ENCODE measurements at places on chromosomes 13 and 19. TPM values are rescaled to one million over a fixed set of nuclear protein-coding genes. Genes with fewer than 3 reads are reported as not detected.

- no peak for DNase-seq
Observed at GRCh38 chr13:37187621-37188020, 82.2 kb upstream of the CSNK1A1L start.

Gene ZSCAN4
- total RNA-seq = not detected

- DNase-seq = no peak
Observed at GRCh38 chr13:24176351-24177101, 16.0 kb downstream of the SPATA13 start.

Gene SIAH3
- total RNA-seq = not detected

Gene ENOX1
- total RNA-seq = 0.68 TPM

DNA sequence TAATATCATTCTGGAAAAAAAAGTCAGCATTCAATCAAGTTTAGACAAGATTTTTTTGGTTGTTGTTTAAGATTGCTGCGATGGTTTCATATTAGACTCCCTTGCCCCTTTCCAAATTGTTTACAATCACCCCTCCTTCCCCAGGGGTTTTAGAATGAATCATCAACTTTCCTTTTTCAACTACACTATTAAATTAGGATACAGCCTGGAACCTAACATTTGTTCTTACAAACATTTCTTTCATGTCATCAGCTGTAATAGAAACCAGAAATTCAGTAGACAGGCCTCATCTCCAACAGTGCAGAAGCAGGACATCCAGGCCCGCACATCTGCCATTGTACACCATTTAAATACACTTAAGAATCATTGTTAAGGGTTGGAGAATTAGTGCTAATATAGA is 44.4 kb upstream of the WDFY2 start:
- DNase-seq = no peak

DNA sequence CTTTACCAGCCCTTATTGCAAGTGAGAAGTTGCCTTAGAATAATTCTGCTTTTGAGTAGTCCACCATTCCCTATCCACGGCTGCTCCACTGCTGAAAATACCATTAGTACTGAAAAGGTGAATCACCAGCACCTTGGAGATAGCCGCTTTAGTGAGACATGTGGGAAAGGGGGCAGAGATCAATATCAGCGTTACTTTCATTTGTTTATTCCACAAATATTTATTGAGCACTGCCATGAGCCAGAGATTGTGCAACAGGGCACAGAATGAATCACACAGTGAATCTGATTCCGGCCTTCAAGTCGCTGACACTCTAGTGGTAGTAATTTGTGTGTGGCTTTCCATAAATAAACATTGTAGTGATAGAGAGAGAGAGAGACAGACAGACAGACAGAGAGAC is 31.5 kb upstream of the MYO16 start:
- DNase-seq = no peak

GRCh38 chr13:100535426-100536135 is 53.0 kb downstream of the GGACT start:
- DNase-seq = no peak

Gene BCAM
- total RNA-seq = 7.1 TPM

- DNase-seq = no peak
Observed at GRCh38 chr13:44198826-44199225, 174.8 kb upstream of the SERP2 start.

DNA sequence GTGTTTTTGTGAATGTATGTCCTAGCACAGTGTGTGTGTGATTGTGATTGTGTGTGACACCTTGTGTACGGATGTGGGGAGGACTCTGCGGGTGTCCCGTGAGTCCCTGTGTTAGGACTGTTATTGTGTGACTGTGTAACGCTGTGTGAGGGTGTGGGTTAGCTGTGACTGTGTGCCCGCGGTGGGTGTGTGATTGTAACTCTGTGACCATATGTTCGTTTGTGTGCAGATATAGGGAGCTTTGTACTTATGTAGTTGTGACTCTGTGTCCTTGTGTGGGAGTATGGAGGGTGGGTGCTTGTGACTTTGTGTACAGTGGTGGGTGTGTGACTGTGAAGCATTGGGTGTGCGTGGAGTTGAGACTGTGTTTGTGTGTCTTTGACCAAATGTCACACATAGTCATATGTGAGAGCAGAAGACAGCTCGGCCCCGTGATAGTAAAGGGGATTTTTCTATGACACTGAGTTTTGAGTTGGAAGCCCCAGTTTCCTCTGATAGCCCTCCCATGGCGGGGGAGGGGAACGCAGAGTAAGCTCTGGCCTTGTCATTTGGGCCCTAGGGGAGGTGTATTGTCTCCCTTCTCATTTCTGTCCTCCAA is 949 bp upstream of the ZNF260 start:
- peak; percentile 48 for DNase-seq

DNA sequence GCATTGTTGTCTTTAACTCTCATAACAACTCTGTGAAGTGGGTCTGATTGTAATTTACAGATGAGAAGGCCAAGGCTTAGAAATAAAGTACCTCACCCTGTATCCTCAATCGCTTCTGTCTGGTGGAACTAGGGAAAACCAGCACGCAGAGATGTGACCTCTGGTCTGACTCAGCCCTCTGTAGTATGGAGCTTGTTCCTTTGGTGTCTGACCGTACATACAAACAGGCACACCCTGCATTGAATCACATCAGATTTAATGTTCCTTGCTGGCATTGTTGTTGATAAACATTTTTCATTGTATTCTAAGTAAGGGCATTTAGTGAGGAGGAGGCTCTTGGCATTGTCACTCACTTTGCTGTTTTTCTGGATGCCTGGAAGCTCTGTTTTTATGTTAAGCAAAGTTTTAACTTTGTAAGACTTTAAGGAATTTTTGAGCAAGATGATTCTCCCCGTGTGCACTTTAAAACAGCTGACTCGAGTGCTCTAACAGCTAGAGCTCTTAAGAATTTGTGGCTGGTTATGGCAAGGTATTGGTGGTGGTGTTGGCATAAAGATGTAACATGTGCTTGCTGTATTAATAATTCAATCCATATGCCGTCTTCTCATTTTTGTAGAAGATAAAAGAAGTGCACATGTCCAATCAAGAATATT is 89.0 kb upstream of the SPATA13 start:
- DNase-seq = no peak

DNA sequence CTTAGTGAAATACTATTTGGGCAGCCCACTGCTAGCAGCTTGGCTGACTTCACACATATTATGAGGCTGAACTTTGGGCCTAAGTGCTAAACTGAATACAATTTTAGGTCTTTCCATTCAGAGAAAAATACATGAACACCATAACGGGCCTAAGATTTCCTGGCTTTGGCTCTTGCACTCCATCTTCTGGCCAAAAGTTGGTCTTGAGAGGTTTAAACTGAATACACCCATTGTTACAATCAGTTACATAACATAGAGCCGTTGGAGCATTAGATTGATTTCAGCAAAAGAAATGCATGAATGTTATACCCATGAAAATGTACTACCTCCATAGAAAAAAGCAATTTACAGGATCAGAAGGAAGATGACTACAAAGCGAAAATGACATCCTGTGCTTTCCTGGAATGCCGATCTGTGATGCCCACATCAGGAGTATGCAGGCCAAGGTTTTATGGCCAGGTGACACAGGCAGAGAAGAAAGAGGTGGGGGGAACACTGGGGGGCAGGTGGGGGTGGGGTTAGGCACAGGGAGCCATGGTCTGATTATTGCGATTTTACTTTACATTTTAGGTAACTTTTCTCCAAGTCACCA is 11.1 kb upstream of the SHISA2 start:
- peak; percentile 73 for DNase-seq

Gene EXOC3L2
- total RNA-seq = not detected

- DNase-seq = peak; percentile 97
Observed at GRCh38 chr19:3275583-3276340, 51.3 kb downstream of the CELF5 start.

Gene COMP
- not detected for total RNA-seq

DNA sequence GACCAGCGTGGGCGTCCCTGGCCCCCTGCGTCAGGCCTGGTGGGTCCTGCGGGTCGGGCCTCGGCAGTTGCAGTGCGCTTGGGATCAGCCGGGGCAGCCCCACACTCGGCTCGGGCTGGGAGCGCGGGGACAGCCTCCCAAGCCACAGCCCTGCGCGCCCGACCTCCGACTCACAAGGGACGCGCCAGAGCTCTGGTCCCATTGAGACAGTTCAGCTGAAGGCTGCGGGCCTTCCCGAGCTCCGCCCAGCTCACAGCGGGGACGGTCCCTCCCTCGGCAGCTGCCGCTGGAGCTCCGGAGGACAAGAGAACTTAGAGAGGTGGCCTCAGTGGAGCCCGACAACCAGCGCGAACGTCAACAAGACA is 45.7 kb upstream of the ZNF730 start:
- DNase-seq = no peak

- DNase-seq = no peak
Observed at GRCh38 chr13:29817604-29818378, 32.6 kb downstream of the UBL3 start.

Gene THAP8
- 9.5 TPM for total RNA-seq

- peak; percentile 92 for DNase-seq
Observed at GRCh38 chr19:13150187-13150930, at the start of the genes IER2 and STX10. TSS of gene IER2 (plus strand) at chr19:13150411. CDS start at chr19:13153187, 2,776 bp downstream. TSS of gene STX10 (minus strand) at chr19:13150375. CDS start at chr19:13150173, 202 bp downstream.

Gene ACP7
- total RNA-seq = 0.22 TPM

DNA sequence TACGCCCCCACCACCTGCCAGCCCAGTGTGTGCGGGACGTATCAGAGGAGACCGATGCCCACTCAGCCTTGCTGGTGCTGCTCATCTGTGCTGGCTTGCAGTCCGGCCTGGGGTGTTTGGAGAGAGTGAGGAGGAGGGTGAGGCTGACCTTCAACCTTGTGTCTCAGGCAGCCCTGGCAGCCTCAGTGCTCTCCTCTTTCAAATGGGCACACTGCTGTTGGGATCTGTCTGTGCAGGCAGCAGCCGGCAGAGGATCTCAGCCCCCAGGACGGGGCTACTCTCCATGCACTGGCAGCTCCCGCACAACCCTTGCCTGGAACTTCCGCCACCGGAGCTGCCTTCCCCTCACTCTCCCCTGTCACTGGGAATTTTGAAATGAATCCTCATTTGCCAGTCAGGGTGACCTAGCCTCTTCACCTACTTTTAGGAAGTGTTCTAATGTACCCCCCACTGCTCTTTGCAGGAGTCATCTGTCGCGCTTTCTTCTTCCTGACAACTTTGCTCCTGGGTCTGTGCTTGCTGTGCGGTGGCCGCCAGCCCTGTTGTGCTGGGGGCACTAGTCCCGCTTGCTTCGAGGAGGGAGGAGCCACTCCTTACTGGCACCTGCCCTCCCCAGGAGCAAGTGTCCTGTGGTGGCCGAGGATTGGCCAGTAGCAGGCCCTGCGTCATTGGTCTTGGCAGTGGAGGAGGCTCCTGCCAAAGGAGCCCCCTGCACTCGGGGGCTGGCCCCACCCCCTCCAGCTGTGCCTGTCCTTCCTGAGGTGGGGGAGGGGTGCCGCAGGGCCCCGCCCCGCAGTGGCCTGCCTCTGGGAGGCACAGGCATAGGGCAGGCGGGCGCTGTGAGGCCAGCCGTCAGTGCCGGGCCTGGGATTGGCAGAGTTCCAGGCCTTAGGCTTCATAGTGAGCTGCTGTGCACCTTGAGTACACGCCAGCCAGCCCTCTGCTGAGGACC is 53.4 kb downstream of the TSSK6 start:
- peak; percentile 85 for DNase-seq

- no peak for DNase-seq
Observed at GRCh38 chr13:97967948-97968347, 14.5 kb downstream of the IPO5 start.

DNA sequence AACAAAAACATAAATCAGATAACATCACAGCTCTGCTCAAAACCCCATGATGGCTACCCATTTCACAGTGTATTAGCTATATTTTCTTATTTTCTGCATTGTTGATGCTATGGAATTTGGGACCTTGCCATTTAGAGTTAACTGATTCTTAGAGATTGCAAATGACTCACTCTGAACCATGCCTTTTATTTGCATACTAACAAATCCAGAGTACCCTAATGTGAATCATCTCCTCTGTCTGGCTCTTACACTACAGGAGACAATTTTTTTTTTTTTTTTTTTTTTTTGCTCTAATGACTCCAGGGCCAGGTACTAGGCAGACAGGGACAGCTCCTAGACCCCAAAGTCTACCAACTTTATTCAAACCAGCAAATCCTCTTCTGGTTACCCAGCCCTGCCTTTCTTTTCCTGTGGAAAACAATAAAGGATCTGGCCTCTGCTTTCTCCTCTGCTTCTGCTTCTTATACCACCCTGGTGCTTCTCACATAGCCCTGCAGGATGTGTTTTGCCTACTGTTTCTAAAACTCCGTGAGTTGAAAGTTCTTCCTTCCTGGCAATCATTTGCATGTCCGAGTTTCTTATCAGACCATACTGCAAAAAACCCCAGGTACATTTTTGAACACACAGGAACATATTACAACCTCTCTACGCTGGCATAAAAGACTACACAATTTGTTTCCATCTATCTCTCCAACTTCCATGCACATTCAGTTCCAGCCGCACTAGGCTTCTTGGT is 10.6 kb upstream of the ZNF460 start:
- DNase-seq = no peak

DNA sequence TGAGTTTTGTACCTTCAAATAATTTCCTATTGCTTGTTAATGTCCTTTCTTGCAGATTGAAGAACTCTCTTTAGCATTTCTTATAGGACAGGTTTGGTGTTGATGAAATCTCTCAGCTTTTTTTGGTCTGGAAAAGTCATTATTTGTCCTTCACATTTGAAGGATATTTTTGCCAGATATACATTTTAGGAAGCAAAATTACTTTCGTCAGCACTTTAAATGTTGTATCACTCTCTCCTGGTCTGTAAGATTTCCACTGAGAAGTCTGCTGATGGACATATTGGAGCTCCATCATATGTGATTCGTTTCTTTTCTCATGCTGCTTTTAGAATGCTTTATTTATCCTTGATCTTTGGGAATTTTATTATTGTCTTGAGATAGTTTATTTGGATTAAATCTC is 105.5 kb downstream of the TNFSF13B start:
- no peak for DNase-seq

DNA sequence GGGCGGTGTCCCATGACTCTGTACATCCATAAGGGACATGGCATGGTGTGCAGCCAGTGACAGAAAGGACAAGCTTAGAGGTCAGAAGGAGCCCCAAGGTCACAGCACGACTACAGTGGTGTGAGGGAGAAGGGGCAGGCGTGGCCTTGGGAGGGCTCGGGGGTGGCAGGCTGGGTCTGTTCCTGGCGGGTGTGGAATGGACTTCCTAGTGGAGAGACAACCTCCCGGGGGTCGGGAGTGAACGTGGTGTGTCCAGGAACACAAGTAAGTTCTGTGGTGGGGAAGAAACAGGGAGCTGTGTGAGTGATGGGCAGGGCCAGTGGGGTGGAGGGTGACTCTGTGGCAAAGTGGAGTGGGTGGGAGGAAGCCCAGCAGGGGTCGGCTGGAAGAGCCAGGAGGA is 279.3 kb downstream of the TEX29 start:
- no peak for DNase-seq

Gene MCOLN1
- 6.6 TPM for total RNA-seq

- no peak for DNase-seq
Observed at GRCh38 chr13:23447927-23448326, 14.4 kb upstream of the SACS start.

Gene CRB3
- 1.2 TPM for total RNA-seq

- peak; percentile 17 for DNase-seq
Observed at GRCh38 chr13:47110141-47110540, 213.3 kb upstream of the HTR2A start.

GRCh38 chr13:113585896-113586295 is 1.3 kb downstream of the TFDP1 start:
- no peak for DNase-seq

- DNase-seq = no peak
Observed at GRCh38 chr19:39509233-39509632, 5.7 kb upstream of the SELENOV start.

Data from neural progenitor cell (in vitro differentiated cells).